ENCODE measurements at places on chromosomes 5 and 9.

DNA sequence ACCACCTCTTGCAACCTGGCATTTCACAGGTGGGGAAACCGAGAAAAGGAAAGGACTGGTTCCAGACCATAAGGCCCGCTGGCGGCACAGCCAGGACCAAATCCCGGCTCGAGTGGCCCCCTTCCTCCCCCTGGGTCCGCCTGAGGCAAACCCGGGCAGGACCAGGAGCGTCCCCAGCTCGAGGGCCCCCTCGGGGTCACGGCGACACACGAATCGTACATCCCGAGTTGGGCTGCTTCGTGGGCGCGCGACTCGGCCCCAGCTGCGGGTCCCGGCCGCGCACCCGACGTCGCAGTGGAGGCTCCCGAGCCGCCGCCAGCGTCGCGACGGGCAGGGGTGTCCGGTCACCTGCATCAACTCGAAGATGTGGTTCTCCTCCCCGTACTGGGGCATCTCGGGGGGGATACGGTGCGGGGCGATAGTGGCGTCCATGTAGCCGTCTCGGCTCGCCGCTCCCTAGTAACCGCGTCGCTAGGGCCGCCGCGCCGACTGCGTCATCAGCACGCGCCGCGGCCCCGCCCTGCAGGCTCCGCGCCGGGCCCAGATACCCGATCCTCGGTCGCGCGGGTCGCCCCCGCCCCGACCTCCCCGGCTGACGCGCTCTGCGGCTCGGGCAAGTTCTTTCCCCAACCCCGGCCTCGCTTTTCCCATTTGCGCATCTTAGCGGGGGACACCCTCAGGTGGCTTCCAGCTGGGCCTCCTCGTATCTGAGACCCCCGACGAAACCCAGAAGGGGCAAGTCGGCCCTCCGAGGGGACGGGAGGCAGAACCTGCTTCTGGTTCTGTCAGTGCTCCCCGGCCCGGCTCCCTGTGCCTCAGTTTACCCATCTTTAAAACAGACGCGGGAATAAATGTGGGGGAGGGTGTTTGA, at the start of gene AK8:
Gene AK8 (minus strand): TSS at position 461 of the 871 bp plus-strand sequence. CDS start 29 bp downstream, at position 432.
- DNase-seq: peak; percentile 62

GRCh38 chr5:177146891-177147638, 13.5 kb downstream of the NSD1 start:
- DNase-seq: peak; percentile 13

- no peak for DNase-seq
These were observed 2.4 kb downstream of the ANKRD31 start for GRCh38 chr5:75234251-75234650.

- DNase-seq: no peak
These were observed 283.1 kb downstream of the ADAMTS6 start for GRCh38 chr5:65198456-65199120.

GRCh38 chr5:59591162-59591561, 302.4 kb downstream of the PDE4D start:
- DNase-seq: no peak

- no peak for DNase-seq
These were observed 475.5 kb downstream of the CETN3 start for GRCh38 chr5:89934069-89934468.

DNA sequence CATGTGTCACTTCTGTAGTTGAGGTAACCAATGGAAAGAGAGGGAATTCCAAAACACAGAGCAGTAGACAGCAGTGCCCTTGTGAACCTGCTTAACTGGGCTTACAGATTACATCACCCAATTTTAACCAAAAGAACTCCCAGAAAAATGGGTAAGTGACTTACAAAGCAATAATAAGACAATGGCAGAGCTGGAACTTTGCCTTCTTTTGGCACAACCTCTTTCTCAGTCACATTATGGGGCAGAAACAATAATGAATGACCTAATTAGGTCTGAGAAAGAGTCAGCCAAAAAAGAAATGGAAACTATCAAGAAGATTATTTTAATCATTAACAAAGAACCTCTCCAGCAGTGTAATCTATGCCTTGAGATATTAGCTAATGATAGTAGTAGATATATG, 146.5 kb downstream of the SPATA31D1 start:
- no peak for DNase-seq
